ENCODE measurements at places on chromosomes 6 and 20. TPM values are rescaled to one million over a fixed set of nuclear protein-coding genes. Genes with fewer than 3 reads are reported as not detected.

Gene NPEPL1
- 32.2 TPM for total RNA-seq

Gene GHRH
- total RNA-seq: not detected

Gene SLC22A3
- total RNA-seq: 41.6 TPM

DNA sequence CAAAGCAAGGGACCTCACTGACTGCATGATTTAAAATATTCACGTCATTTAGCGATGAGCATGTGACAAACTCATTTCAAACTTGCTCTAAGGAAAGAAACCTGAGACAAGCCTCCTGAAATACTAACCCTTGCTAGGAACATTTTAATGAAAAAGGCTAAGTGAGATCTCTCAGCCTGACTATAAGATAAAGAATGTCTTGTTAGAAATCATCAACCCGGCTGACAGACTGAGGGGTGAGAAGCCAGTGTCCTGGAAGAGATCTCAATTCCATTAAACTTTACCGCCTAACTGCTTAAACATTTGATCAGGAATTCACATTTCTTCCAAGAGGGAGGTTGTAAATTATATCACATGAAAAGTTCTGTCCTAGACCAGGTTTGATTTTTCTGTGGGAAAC is 274.8 kb upstream of the EXOC2 start:
- no peak for DNase-seq

GRCh38 chr20:4730780-4731179 is 9.1 kb downstream of the PRND start:
- DNase-seq: peak; percentile 28

All from tongue (tissue), 3 donors.